ENCODE measurements at places on chromosomes 5 and 9.

- no peak overlapping the region for H3K4me3 ChIP-seq
- no peaks in the 10 kb centered on the region for H3K4me1 ChIP-seq
- DNase-seq, result no peak
- H3K36me3 ChIP-seq, result no peaks in the 10 kb centered on the region
- peaks cover 4% of the 10 kb centered on the region for H3K27me3 ChIP-seq
These were observed 134.6 kb downstream of the OLFM1 start for GRCh38 chr9:135221951-135222631.

GRCh38 chr9:97186493-97186892 lies 121.0 kb upstream of the CCDC180 start:
- H3K4me1 ChIP-seq, result no peaks in the 10 kb centered on the region
- no peaks in the 10 kb centered on the region for H3K36me3 ChIP-seq
- H3K27ac ChIP-seq, result no peak overlapping the region

GRCh38 chr9:134935056-134935640 lies 17.4 kb upstream of the FCN1 start:
- no peaks in the 10 kb centered on the region for H3K36me3 ChIP-seq
- DNase-seq, result no peak
- no peak overlapping the region for H3K4me3 ChIP-seq
- no peak overlapping the region for H3K27ac ChIP-seq

DNA sequence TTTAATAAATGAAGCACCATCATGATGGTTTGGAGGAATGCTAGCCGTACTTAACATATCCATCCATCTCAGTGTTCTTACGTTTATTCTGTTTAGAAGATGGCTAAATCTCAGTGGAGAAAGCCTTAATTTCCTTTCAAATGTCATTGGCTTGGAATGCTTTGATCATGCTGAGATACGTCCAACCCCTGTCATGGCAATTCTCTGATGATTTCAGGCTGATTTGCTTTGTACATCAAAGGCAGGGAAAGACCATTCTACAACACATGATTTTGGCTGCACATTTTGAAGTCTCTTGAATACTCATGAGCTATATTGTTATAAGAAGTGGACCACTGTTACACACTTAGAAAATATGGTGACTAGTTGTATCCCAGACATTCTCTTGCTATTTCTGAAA lies 1048.4 kb downstream of the MAT2B start:
- no peak for DNase-seq
- H3K36me3 ChIP-seq, result no peaks in the 10 kb centered on the region
- H3K27me3 ChIP-seq, result no peaks in the 10 kb centered on the region
- H3K4me3 ChIP-seq, result no peak overlapping the region

DNA sequence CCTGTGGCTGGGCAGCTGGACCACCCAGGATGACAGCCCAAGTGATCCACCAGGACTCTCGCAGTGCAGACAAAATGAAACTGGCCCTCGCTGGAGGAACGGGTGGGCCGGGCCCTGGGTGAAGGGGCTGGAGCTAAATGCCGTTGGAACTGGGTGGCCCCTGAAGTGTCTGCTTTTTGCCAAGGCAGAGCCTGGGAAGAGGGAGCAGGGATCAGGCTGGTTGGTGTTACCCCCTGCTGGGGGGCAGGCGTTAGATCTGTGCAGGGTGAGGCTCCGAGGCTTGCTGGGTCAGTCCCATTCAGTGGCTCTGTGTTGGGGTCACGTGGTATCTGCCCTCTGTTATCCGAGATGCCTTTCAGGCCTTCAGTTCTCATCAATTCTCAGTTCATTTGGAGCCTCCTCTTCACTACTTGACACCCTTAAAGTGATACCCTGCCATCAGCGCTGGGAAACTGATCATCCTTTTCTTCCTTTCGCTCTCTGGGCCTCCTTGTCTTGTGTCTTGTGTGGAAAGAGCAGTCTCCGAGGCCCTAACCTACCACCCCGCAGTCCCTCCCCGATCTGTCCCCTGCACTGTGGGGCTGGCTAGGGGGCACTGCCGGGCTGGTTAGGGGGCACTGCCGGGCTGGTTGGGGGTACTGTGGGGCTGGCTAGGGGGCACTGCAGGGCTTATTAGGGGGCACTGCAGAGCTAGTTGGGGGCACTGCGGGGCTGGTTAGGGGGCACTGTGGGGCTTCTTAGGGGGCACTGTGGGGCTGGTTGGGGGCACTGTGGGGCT lies 37.3 kb downstream of the COL5A1 start:
- peaks cover 26% of the 10 kb centered on the region for H3K36me3 ChIP-seq
- peaks cover 8% of the 10 kb centered on the region for H3K27me3 ChIP-seq
- H3K4me1 ChIP-seq, result peaks cover 90% of the 10 kb centered on the region
- no peak for DNase-seq

DNA sequence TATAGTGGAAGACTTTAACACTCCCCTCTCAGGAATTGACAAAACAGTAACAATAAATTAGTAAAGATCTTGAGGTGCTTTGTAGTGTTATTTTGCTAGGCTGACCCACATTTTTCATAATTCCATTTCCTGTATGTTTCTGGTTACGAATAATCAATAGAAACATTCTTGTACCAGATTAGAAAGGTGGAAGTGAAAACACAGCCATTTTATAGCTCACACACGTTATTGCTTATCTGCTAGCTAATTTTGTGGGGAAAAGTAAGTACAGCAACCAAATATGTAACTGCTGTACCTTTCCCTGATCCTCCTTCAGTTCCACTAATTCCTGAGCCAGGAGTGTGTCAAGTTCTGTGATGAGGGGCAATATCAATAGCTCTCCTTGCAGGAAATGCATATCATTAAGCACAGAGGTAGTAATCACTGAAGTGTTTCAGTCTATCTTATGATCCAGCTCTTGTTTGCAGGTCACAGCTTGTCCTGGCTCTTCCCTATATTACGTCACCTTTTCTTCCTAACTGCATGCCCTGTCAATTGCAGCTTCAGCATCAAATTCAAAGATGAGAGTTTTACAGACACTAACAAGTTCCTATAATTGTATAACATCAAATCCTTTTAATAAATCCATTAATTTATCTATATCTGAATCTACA lies 59.4 kb downstream of the MINAR2 start:
- H3K36me3 ChIP-seq, result no peaks in the 10 kb centered on the region
- H3K4me3 ChIP-seq, result no peak overlapping the region
- H3K4me1 ChIP-seq, result no peaks in the 10 kb centered on the region
- H3K27me3 ChIP-seq, result no peaks in the 10 kb centered on the region
- H3K27ac ChIP-seq, result no peak overlapping the region

- H3K36me3 ChIP-seq, result no peaks in the 10 kb centered on the region
- H3K27me3 ChIP-seq, result peaks cover 9% of the 10 kb centered on the region
- no peak for DNase-seq
- H3K4me3 ChIP-seq, result no peak overlapping the region
- no peak overlapping the region for H3K27ac ChIP-seq
- H3K4me1 ChIP-seq, result no peaks in the 10 kb centered on the region
These were observed 167.4 kb upstream of the ITGA1 start for GRCh38 chr5:52620315-52620714.

- no peaks in the 10 kb centered on the region for H3K36me3 ChIP-seq
- H3K27me3 ChIP-seq, result peaks cover 5% of the 10 kb centered on the region
- H3K4me3 ChIP-seq, result no peak overlapping the region
- H3K4me1 ChIP-seq, result no peaks in the 10 kb centered on the region
These were observed 18.1 kb downstream of the C1QTNF2 start for GRCh38 chr5:160352308-160352707.

GRCh38 chr9:81380504-81381359 lies 308.6 kb downstream of the TLE1 start:
- no peaks in the 10 kb centered on the region for H3K27me3 ChIP-seq
- DNase-seq, result no peak
- H3K27ac ChIP-seq, result no peak overlapping the region
- H3K36me3 ChIP-seq, result no peaks in the 10 kb centered on the region
- peaks cover 22% of the 10 kb centered on the region for H3K4me1 ChIP-seq
- no peak overlapping the region for H3K4me3 ChIP-seq

DNA sequence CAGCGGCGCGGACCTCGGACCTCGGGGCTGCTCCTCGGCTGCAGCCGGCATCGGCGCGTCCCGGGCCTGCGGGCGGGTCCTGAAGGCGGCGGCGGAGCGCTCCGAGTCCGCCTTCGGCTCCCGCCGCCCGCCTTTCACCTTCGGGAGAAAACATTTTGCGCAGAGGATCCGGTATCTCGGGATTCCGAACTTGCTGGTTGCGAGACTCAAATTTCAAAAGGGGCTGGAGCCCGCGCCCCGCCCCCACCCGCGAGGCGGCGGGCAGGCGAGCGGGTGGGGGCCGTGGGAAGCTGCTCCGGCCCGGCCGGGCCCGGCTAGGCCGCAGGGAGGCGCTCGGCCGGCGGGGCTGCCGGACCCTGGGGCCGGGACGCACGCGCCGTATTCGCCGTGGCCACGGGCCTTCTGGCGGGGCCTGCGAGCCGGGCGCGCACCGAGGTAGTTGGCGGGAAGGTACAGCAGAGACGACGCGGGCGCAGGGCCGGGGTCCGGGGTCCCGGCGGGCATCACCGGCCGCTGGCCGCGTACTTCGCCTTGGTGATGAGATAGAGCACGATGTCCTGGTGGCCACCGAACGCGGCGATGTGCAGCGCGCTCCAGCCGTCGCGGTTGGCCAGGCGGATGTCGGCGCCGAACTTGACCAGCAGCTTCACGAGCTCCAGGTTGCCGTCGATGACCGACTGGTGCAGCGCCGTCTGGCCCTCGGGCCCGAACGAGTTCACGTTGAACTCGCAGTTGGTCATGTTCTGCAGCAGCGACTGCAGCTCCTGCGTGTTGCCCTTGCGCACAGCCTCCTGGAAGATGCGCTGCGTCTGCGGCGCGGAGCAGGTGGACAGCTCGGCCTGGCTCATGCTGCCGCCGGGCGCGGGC lies 757 bp downstream of the NRARP start:
- no peak overlapping the region for H3K27ac ChIP-seq
- peaks cover 18% of the 10 kb centered on the region for H3K27me3 ChIP-seq
- DNase-seq, result no peak
- no peaks in the 10 kb centered on the region for H3K36me3 ChIP-seq

DNA sequence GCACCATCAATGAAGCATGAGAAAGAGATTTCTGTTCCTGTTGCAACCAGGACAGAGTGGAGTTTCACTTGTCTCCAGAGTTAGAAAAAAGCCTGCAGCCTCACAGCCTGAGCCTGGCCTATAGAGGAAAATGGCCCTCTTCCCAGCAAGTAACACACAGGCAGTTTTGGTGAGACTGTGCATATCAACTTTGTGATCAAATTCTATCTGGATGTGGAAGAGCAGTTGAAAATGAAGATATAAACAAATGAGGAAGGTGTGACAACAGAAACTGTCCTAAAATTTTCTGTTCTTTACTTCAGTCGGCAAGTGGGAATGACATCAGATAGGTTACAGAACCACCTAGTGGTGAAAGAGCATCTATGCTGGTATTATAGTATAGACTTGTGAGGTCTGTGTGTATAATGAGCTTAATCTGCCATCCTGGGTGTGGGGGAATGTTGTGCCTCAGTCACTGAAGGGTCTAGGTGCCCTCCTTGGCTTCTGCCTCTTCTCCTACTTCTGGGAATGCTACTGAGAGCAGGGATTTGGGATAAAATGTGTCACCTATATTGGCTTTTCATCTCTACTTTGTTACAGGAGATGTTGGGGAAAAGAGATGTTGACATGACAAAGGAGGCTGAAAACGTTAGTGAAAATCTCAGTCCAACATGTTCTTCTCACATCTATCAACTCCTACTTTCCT lies 28.2 kb downstream of the YIPF5 start:
- no peaks in the 10 kb centered on the region for H3K36me3 ChIP-seq
- no peak overlapping the region for H3K4me3 ChIP-seq
- peak overlapping the region; percentile 42 for H3K27ac ChIP-seq
- H3K4me1 ChIP-seq, result peaks cover 62% of the 10 kb centered on the region
- peak; percentile 59 for DNase-seq
